RCC 7860 (cell line): ENCODE measurements at places on chromosomes 13 and 19.
A peak's percentile ranks its signal among the peaks of the same experiment; 100 is the strongest.

DNA sequence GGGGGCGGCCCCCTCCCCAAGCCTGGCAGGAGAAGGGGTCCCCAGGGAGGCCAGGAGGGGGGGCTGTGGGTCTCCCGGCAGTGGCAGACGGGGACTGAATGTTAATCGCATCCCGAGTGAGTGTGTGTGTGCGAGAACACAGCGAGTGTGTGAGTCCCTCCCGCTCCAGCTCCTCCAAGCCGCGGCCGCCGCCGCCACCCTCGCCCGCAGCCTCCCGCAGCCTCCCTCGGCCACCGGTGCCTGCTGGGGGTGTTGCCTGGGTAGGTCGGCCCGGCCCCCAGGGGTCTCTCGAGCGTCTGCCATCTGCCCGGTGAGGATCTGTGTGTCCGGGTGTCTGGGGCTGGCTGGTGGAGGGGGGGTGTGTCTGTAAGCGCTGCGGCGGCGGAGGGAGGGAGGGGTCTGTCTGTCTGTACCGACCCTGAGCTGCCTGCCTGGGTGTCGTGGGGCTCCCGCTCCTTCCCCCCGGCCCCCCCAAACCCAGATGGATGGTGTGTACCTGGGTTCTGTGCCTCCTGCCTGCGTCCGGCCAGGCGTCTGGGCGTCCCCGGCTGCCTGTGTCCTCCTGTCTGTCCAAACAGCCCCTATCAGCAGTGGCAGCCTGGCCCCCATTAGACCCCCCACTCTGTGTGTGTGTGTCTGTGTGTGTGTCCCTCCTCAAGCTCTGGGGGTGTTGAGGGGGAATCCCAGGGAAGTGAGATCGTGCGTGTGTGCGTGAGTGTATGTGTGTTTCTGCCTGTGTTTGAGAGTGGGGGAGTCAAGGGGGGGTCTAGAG lies at the start of gene GRIN2D:
GRIN2D (plus strand) TSS at position 110 of the 772 bp plus-strand sequence. CDS start 4,725 bp downstream, outside the sequence.
- DNase-seq, result no peak

- DNase-seq, result no peak
Measured at GRCh38 chr19:45344621-45345505, 4.3 kb downstream of the KLC3 start.

DNA sequence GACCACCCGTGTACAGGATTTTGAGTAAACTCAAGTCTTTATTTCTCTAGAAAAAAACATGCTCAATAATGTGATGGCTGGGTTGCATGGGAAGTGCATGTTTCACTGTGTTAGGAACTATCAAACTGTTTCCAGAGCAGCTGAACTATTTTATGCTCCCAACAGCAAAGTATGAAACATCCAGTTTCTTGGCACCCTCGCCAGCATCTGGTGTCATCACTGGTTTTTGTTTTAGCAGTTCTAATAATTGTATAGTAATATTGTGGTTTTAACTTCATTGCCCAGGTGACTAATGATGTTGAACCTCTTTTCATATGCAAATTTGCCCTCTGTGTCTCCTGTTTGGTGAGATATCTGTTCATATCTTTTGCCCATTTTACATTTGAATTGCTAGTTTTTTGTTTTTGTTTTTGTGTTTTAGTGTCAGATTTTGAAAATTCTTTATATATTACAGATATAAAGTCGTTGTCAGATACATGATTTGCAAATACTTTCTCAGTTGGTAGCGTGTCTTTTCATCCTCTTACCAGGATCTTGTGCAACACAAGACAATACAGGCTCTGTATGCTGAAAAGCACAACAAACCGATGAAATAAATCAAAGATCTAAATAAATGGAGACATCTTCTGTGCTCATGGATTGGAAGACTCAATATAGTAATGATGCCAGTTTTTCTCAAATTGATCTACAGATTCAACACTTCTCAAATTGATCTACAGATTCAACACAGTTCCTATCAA lies 87.8 kb downstream of the IPO5 start:
- no peak for DNase-seq

GRCh38 chr13:112943309-112944125 lies 25.5 kb upstream of the MCF2L start:
- no peak for DNase-seq

- DNase-seq, result no peak
Measured at GRCh38 chr19:36125557-36125956, 10.3 kb downstream of the TBCB start.

- no peak for DNase-seq
Measured at GRCh38 chr13:114001331-114002008, 27.6 kb upstream of the C13orf46 start.

DNA sequence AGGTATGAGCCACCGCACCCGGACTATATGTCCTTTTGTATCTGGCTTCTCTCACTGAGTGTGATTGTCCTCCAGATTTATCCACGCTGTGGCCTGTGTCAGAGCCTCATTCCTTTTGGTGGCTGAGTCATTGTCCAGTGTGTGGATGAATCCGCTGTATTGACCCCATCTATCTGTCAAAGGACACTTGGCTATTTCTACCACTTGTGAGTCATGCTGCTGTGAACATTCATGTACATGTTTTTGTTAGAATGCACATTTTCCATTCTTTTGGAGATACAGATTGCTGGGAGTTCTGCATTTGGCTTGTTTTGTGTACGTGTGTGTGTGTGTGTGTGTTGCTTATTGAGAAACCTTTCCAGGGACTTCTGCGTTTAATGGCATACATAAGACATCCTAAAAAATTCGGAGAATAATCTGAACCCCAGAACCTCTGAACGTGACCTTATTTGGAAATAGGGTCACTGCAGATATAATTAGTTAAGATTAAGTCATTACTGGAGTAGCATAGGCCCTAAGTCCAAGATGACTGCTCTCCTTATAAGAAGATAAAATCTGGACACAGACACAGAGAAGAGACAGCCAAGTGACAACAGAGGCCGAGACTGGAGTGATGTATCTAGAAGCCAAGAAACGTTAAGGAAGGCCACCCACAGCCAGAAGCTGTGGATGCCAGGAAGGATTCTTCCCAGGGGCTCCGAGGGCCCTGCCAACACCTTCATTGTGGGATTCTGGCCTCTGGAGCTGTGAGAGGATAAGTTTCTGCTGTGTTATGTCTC lies 4.9 kb upstream of the GIPC3 start:
- DNase-seq, result peak; percentile 76

GRCh38 chr19:58154287-58154678 lies 3.7 kb upstream of the ZNF329 start:
- DNase-seq, result no peak

DNA sequence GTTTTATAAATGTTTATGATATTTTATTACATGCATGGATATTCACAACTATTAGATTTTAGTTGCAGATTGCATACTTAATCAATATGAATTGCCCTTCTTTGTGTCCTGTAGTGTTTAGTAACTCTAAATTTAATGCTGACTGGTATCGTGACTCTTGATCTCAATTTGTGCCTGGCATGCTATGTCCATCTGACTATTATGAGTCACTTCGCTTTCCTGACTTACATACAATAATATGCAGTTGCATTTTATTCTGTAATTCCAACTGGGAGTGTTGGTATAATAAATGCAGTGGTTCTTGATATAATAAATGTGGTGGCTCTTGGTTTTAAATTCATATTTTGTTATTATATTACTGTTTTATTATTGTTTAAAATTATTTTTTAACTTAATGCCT lies 277.5 kb downstream of the LIG4 start:
- no peak for DNase-seq
